GM18507 (cell line): ENCODE measurements at places on chromosomes 2 and 18.

DNA sequence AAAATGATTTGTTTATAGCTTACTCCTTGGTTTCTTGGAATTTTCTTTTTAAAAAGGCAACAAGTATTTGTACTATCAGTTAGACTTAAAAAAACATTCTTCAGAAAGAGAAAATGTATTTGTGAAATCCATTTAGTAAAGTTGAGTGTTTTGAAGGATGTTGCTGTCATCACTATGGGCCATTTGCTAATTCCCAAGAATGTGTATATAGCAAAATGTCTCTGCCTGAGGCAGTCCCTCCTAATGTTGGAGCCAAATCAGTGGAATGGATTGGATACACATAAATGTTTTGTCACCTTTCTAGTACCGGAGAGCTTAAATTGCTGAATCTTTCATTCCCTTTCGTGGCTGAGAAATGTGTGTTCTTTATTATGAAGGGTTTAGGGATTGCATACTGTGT, 890.2 kb upstream of the ZEB2 start:
- DNase-seq: no peak

DNA sequence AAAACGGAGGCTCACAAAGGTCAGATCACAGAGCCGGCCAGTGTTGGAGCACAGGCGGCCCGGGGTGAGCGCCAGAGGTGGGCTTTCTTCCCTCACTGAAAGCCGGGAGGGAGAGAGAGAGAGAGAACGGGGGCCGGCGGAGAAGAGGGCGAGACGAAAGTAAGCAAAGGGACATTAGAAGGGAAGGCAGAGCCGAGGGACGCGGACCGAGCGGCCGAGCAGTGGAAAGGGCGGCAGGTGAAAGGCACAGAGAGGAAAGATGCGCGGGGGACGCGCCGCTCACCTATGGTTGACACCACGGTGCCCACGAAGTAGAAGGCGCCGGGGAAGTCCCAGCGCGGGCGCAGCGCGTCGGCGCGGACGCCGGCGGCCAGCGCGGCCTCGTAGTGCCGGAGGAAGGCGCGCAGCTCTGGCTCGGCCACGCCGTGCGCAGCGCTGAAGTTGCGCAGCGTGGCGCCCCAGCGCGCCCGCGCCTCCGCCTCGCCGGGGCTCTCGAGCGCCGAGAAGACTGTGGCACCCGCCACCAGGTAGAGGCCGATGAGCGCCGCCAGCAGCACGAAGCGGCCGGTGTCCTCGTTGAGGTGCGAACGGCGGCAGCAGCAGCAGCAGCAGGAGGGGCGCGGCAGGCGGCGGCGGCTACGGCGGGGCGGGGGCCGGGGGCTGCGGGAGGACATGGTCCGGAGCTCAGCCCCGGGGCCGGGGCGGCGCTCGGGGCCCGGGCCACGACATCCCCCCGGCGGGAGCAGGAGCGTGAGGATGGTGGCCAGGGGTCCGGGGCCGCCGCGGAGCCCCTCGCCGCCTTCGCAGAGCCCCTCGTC, 166.9 kb downstream of the MSH2 start:
- no peak for DNase-seq

DNA sequence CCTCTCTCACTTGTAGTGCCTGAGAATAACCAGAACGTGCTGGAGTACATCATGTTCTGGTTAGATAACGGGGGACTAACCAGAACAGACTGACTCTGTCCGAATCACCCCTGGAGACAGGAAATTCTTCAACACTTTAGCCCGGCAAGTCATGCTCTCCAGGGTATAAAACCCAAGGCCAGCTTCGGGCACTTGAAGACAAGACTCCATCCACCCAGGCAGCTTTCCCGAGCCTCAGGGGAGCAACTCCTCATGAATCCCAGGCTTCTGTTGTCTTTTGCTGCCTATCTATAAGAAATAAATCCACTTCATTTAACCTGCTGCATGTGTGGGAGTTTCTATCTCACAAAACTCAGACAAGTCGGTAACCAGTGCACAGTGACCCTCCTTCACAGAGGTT, 99.6 kb downstream of the KCNF1 start:
- DNase-seq: no peak

DNA sequence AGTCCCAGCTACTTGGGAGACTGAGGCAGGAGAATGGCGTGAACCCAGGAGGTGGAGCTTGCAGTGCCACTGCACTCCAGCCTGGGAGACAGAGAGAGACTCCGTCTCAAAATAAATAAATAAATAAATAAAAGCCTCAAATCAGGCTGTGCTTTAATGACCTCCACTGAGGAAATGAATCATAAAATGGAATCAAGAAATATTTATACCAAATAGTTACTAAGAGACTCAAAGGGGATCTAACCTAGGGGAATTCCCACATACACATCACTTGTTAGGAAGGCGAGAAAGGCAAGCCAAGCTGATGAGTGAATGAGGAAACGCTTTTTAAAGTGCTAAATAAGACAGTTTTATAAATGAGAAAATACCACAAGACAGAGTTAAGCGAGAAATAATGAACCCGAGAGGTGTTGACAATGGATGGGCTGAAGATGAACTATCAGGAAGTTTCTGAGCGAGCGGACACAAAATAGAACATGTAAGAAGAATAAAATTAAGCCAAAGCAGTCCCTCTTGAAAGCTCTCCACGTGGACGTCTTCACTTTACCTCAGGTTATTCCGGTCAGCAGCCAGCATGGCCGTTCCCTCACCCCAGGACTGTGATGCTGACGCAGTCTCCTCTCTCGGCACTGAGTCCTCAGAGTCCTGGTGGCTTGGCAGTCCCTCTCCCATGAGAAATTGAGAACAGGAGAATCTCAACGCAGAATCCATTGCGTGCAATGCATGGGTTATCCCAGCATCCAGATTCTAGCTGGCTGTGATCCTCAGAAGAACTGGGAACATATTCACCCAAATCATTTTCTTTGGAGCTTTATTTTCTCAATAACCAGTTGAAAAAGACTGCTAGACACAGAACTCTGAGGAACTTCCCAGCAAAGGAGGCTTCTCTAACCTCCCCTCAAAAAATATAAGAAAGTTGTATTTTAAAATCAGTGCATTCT, 22.3 kb downstream of the PXDN start:
- DNase-seq: no peak

GRCh38 chr2:173137610-173138009, 62.0 kb downstream of the MAP3K20 start:
- DNase-seq: no peak

- DNase-seq: no peak
These were observed 48.4 kb upstream of the YPEL5 start for GRCh38 chr2:30098266-30099005.

DNA sequence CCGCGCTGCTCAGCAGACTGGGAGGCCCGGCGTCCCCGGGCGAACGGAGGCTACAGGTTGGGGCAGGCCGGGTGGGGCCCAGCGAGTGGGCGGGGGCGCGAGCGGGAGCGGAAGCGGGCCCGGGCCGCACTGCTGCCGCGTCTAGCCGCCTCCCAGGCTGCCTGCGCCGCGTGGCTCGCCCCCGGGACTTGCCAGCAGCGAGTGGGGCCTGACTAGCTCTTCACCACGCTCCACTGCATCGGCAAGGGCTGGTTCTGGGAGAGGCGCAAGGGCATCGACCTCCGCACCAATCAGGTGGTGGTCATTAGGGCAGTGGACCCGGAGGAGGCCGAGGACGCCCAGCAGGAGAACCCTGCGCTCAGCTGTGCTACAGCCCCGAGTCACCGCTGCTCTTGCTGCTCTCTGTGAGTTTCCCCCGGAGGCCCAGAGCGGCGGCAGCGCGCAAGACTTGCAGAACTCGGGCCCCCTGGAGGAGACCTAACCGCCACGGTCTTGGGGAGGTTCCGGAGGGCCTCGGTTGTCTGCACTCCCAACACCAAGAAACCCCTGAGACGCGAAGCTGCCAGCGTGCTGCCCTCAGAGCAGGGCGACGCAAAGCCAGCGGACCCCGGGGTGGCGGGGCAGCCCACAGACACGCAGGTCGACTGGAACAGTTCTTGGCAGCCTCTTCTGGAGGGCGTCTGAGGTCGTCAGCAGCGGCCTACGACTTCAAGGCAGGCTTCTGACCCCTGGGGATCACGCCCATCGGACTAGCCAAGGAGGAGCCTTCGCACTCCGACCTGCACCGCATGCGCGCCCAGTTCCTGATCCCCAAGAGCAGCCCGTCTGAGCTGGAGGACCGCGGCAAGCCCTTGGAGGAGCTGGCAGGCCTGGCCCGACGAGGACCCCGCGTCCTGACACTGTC, 27.2 kb upstream of the PTPN2 start:
- no peak for DNase-seq

GRCh38 chr2:99881901-99882591, 260.3 kb downstream of the AFF3 start:
- DNase-seq: no peak

DNA sequence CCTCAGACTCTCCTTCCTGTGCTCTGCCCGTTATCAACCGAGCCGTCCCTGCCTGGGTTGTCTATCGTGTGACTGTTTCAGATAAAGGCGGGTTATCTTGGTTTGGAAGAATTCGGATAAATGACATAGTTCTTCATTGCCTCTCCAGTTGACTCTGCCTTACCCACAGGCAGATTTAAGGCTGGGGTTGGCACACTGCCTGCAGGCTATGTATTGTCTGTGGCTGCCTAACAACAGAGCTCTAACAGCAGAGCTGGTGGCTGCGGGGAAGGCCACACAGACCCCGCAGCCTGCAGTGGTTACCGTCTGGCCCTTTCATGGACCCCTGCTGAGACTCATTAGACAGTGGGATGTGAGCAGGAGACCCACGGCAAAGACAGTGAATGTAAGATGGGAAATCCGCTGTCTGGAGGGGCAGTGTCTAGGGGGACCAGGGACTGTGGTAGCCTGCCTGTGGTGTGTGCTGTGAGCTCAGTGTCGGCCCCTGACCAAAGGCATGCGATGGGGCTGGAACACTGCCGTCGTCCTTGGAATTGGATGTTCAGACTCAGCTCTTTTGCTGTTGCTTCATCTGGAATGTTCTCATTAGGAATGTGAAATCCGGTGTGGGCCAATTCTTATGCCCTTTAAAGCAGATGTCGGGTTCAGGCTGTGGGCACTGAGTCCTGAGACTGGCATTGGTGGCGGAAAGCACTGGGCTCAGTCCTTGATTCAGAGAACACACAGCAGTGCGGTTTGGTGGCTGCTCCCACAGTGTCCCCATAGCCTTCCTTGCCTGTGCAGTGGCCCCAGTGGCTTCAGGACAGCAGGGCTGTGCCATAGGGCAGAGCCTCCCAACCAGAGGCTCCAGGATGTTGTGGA, 44.5 kb downstream of the SH3RF3 start:
- DNase-seq: no peak

GRCh38 chr2:113032737-113033136, 19.9 kb downstream of the IL36B start:
- DNase-seq: no peak

DNA sequence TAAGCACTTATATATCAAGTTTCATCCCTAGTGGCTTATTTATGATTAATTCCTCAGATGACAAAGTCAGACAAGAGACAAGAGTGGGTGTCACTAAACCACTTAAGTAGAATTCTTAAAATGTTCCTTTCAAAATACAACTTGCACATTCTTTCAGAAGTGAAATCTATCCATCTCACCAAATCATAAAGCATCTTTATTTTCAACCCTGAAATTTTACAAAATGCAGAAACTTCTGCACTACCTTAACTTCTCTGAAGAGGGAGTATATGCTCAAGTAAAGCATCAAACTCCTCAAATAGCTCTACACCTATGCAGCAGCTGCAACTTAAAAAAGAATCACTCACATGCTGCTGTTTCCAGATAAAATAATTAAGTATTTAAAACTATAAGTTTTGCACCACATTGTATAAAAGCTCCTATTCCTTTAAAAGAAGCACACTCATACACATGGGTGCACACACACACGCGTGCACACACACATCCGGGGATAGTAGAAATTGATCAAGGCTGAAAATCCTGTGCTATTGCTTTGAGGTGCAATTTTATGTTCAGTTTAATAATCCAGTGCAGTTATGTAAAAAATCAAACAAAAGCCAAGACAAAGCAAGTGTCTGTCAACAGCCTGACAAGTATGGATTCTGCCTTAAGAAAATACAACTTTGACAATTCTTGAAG, 244.5 kb downstream of the TCF4 start:
- no peak for DNase-seq

DNA sequence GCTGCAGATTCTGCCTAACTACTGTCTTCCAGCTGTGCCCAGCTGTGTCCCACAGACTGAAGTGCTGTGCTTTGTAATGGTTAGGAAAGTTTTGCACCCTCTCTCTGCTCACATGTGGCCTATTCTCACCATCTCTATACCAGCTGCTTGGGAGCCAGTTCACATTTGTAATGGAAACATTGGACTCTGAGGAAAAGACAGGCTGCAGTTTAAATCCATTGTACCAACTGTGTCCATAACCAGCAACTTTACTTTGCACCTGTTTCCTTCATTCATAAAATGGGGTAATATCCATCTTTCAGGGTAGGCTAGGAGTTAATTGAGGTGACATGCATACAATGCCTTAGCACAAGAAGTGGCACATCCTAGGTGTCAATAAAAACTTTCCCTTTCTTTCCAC, 344.0 kb downstream of the TNS1 start:
- DNase-seq: no peak

GRCh38 chr2:43879261-43879660, 40.5 kb downstream of the ABCG8 start:
- DNase-seq: no peak

GRCh38 chr2:172467382-172467781, 40.0 kb downstream of the ITGA6 start:
- no peak for DNase-seq

DNA sequence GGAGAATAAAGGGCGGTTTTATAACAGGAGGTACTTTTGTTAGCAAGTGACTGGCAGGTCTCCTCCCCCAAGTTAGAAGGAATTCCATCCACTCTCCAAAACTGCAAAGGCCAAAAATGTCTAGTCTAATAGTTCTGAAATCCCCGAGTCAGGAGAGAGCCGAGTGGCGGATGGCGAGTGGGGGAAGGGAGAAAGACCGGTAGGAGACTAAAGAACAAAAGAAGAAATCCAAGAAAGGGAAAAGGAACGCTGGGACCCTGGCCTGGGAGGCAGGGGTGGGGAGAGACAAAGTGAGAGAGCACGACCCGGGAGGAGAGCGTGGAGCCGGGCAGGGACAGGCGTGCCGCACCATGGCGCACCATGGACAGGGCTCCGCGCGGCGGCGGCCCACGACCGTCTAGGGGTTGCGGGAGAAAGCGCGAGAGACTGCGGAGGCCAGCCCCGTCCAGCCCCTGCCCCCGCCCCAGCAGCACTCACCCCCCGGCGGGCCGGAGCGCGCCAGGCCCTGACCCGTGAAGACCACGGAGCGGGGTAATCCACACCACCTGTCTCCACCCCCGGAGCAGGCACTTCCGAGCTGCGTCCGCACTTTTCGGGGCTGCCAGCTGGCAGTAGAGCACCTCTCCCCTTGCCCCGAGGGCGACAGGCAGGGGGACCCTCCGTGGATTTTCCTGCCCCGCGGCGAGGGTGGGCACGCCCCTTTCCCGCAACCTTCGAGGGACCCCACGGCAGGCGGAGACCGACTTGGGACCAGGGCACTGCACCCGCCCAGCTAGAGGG, 1.6 kb downstream of the CDH2 start:
- no peak for DNase-seq

GRCh38 chr2:43484323-43484930, 111.4 kb downstream of the THADA start:
- DNase-seq: no peak

DNA sequence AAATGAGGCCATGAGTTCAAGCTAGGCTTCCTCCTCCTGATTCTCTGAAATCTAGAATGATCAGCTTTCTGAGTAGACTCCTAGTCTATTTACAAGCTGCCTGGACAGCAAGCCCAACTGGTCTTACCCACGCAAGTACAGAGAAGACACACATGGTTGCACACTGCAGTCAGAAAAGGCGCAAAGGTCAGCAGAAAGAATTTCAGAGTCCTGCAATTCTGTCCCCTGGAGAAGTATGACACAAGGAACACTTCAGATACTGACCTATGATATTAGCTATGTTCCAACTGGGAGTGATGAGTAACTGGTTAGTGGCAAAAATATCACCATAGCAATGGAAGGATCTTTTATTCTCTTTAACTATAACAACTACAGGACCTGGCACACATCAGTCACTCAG, 336.1 kb upstream of the PKDCC start:
- DNase-seq: no peak
